ENCODE measurements at places on chromosomes 2 and 18. TPM values are rescaled to one million over a fixed set of nuclear protein-coding genes. Genes with fewer than 3 reads are reported as not detected.
A peak's percentile ranks its signal among the peaks of the same experiment; 100 is the strongest.

ANKRD29 gene
- not detected for total RNA-seq

PDE11A gene
- total RNA-seq, result not detected

WDPCP gene
- total RNA-seq, result 7.7 TPM

LCT gene
- 0.19 TPM for total RNA-seq

AGAP1 gene
- 0.97 TPM for total RNA-seq

SERPINB11 gene
- total RNA-seq, result not detected

DCDC2C gene
- not detected for total RNA-seq

PLB1 gene
- 0.74 TPM for total RNA-seq

LRRC30 gene
- not detected for total RNA-seq

- H3K36me3 ChIP-seq, result no peaks in the 10 kb centered on the region
- H3K4me3 ChIP-seq, result no peak overlapping the region
- no peak overlapping the region for H3K27ac ChIP-seq
- no peak for DNase-seq
- H3K4me1 ChIP-seq, result peaks cover 23% of the 10 kb centered on the region
Observed at GRCh38 chr2:111665551-111666116, 218.4 kb downstream of the ANAPC1 start.

GRCh38 chr2:215907147-215907546 lies 106.2 kb downstream of the MREG start:
- H3K27ac ChIP-seq, result no peak overlapping the region
- no peak overlapping the region for H3K4me3 ChIP-seq
- no peaks in the 10 kb centered on the region for H3K36me3 ChIP-seq
- H3K27me3 ChIP-seq, result peaks cover 41% of the 10 kb centered on the region
- no peak for DNase-seq
- no peaks in the 10 kb centered on the region for H3K4me1 ChIP-seq

DNA sequence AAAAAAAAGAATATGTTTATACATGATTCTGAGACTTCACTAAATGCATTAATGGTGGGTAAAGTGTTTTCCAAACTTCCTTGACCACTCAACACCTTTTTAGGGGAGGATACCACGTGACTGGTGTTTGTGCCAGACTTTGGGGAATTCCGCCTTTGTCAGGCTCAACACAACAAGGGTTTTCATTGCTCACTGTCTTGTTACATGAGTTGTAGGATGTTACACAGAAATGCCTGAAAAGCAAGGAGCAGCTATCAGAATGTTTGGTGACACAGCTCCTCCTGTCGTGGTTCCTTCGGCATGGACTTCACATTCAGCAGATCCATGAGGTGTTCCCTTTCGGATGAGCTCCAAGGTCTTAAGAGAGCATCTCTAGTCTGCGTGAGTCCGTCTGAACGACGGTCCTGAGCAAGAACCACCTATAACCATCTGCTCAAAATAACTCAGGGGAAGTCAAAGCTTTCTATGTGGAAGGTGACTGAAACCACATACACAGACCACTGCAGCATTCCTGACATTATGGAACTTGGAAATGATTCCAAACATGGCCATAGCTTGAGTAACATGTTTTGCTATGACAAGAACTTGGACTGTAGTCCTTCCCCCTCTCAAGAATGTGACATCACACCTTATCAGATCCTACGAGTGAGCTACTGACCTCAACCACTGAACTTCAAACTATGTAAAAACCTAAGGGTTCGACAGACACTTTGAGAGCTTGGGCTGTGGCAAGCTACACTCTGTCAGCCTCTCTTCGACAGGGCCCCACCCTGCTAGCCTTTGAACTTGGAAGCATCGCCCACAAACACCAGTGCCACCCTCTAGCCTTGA lies 57.5 kb downstream of the MCFD2 start:
- no peak overlapping the region for H3K27ac ChIP-seq
- H3K4me3 ChIP-seq, result no peak overlapping the region
- no peaks in the 10 kb centered on the region for H3K27me3 ChIP-seq
- H3K36me3 ChIP-seq, result no peaks in the 10 kb centered on the region
- H3K4me1 ChIP-seq, result no peaks in the 10 kb centered on the region
- DNase-seq, result no peak

GRCh38 chr2:37985333-37985732 lies 60.2 kb downstream of the RMDN2 start:
- no peak overlapping the region for H3K27ac ChIP-seq
- no peaks in the 10 kb centered on the region for H3K36me3 ChIP-seq
- peaks cover 5% of the 10 kb centered on the region for H3K4me1 ChIP-seq
- H3K4me3 ChIP-seq, result no peak overlapping the region
- DNase-seq, result no peak

- H3K27ac ChIP-seq, result no peak overlapping the region
- no peak for DNase-seq
- H3K36me3 ChIP-seq, result peaks cover 8% of the 10 kb centered on the region
- H3K27me3 ChIP-seq, result peaks cover 8% of the 10 kb centered on the region
- no peak overlapping the region for H3K4me3 ChIP-seq
Observed at GRCh38 chr2:74194799-74195198, 3.6 kb upstream of the MTHFD2 start.

DNA sequence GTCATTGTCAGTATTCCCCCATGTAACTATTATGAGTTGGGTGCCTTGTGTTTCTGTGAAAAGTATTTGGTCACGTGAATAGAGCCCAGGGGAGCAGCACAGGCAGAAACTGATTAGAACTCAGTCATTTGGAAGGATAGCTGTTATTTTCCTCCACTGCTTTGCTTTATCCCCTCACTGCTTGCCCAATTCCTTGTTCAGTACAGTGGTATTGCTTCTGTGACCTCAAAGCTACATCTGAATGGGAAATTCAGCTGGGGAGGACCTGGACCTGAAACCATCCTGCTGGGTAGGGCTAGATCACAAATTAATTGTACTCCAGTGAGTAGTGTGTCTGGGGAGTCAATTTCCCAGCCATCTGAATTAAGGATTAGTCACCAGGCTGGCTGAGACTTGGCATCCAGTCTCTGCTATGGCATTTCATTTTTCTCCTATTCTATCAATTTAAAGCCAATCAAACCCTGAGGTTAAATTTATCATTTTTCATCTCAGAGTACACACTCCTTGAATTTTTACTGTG lies 1231.6 kb upstream of the GYPC start:
- no peak overlapping the region for H3K27ac ChIP-seq
- H3K4me3 ChIP-seq, result no peak overlapping the region
- no peaks in the 10 kb centered on the region for H3K36me3 ChIP-seq
- DNase-seq, result no peak
- H3K27me3 ChIP-seq, result no peaks in the 10 kb centered on the region
- H3K4me1 ChIP-seq, result no peaks in the 10 kb centered on the region

- DNase-seq, result no peak
- H3K4me3 ChIP-seq, result no peak overlapping the region
- H3K36me3 ChIP-seq, result peaks cover 22% of the 10 kb centered on the region
Observed at GRCh38 chr2:660586-661359, 16.4 kb downstream of the TMEM18 start.

- H3K4me1 ChIP-seq, result peaks cover 40% of the 10 kb centered on the region
- no peak overlapping the region for H3K4me3 ChIP-seq
- peaks cover 32% of the 10 kb centered on the region for H3K36me3 ChIP-seq
- no peak overlapping the region for H3K27ac ChIP-seq
Observed at GRCh38 chr2:37084797-37085196, 479 bp downstream of the GPATCH11 start.

GRCh38 chr2:232225429-232225828 lies 153.1 kb upstream of the ALPP start:
- H3K27me3 ChIP-seq, result no peaks in the 10 kb centered on the region
- peaks cover 2% of the 10 kb centered on the region for H3K36me3 ChIP-seq
- no peak for DNase-seq
- no peaks in the 10 kb centered on the region for H3K4me1 ChIP-seq
- H3K4me3 ChIP-seq, result no peak overlapping the region

DNA sequence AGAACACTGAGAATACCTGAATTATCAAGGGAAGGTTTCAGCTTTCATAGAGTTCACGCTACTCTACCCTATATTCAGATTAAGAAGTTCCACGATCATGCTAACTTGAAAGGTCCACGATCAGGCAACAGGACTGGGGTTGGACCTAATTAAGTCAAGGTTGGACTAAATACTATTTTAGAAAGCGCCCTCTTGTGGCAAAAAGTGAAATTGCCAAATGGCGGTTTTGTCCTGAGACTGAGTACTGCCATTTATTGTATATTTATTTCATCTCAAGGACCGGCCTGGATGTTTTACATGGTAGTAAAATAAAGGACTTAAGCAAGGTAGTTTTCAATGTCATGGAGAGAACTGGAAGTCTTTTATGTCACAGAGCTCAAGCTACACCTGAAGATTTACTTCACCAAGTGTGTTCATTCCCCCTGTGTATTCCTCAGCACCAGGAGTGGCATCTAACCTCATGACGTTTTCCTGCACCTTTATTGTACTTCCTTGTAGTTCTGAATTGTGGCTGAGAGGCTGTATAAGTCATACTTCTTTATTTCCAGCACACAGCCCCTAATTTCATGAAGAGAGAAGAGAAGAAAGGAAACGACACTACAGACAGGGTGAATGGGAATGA lies 56.8 kb downstream of the SRD5A2 start:
- H3K4me3 ChIP-seq, result no peak overlapping the region
- H3K4me1 ChIP-seq, result no peaks in the 10 kb centered on the region
- H3K27me3 ChIP-seq, result peaks cover 2% of the 10 kb centered on the region
- DNase-seq, result peak; percentile 61

DNA sequence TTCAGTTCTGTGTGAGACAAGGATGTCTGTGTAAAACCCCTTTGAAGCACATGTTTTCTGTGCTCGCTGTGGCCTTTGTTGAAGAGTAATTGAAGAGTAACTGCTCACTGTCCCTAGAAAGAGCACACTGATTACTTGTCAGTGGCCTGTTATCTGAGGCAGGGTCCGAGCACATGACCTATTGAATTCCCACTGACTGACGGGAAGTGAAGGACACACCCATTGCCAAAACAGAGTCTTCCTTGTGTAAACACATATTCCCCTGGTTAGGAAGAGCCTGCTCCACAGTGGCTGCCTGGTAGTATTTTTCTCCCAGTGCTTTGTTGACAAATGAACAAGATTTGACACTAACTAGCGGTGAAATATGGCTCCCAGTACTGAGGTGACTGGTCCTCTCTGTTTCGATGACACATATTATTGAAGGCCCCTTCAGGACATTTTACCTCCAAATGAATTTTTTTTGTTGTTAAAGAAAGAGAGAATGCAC lies 148.5 kb upstream of the GYPC start:
- H3K4me3 ChIP-seq, result no peak overlapping the region
- no peaks in the 10 kb centered on the region for H3K36me3 ChIP-seq
- H3K27ac ChIP-seq, result no peak overlapping the region
- H3K27me3 ChIP-seq, result peaks cover 4% of the 10 kb centered on the region
- no peaks in the 10 kb centered on the region for H3K4me1 ChIP-seq
- DNase-seq, result no peak

GRCh38 chr2:88638743-88639142 lies 11.5 kb upstream of the EIF2AK3 start:
- peaks cover 35% of the 10 kb centered on the region for H3K4me1 ChIP-seq
- peaks cover 12% of the 10 kb centered on the region for H3K36me3 ChIP-seq
- peak; percentile 37 for DNase-seq
- H3K27ac ChIP-seq, result no peak overlapping the region
- H3K27me3 ChIP-seq, result peaks cover 5% of the 10 kb centered on the region
- no peak overlapping the region for H3K4me3 ChIP-seq

- H3K36me3 ChIP-seq, result peaks cover 28% of the 10 kb centered on the region
- H3K27me3 ChIP-seq, result no peaks in the 10 kb centered on the region
- peak overlapping the region; percentile 63 for H3K4me3 ChIP-seq
- H3K27ac ChIP-seq, result peak overlapping the region; percentile 91
- peaks cover 45% of the 10 kb centered on the region for H3K4me1 ChIP-seq
Observed at GRCh38 chr2:203934041-203934492, 2.5 kb upstream of the ICOS start.

- peaks cover 24% of the 10 kb centered on the region for H3K4me1 ChIP-seq
- H3K27ac ChIP-seq, result no peak overlapping the region
- no peak for DNase-seq
Observed at GRCh38 chr18:79428287-79428686, 32.6 kb downstream of the NFATC1 start.
